CD4-positive, CD25-positive, alpha-beta regulatory T cell (primary cell): ENCODE measurements at places on chromosomes 16 and 17. TPM values are rescaled to one million over a fixed set of nuclear protein-coding genes. Genes with fewer than 3 reads are reported as not detected.

DNA sequence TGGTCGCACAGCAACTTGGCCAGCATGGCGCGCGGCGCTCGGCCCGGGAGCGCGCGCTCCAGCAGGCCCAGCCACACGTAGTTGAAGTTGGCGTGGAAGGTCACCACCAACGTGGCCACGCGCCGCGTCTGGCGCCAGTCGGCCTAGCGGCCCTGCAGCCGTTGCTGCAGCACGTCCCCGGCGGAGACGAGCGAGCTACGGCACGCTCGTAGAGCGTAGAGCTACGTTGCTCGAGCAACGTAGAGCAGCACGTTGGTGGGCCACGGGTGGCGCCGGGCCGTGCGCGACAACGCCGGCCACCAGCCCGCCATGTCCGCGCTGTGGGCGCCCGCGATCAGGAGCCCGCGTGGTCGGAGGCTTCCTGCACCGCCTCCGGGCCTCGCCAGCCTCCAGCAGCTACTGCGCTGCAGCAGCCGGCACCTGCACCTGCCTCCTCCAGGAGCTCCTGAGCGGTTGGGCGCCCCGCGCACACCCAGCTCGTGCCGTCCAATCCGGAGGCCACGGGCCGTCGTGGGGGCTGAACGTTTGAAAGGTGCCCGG, 13.4 kb upstream of the SULT1A1 start:
- no peak overlapping the region for H3K4me3 ChIP-seq
- H3K36me3 ChIP-seq = no peaks in the 10 kb centered on the region
- H3K27me3 ChIP-seq = no peaks in the 10 kb centered on the region

GRCh38 chr17:47660064-47660492, 10.4 kb downstream of the KPNB1 start:
- peak overlapping the region; percentile 93 for H3K27ac ChIP-seq
- H3K4me1 ChIP-seq = peaks cover 25% of the 10 kb centered on the region
- no peaks in the 10 kb centered on the region for H3K27me3 ChIP-seq
- H3K4me3 ChIP-seq = peak overlapping the region; percentile 93
- H3K36me3 ChIP-seq = peaks cover 76% of the 10 kb centered on the region

DNA sequence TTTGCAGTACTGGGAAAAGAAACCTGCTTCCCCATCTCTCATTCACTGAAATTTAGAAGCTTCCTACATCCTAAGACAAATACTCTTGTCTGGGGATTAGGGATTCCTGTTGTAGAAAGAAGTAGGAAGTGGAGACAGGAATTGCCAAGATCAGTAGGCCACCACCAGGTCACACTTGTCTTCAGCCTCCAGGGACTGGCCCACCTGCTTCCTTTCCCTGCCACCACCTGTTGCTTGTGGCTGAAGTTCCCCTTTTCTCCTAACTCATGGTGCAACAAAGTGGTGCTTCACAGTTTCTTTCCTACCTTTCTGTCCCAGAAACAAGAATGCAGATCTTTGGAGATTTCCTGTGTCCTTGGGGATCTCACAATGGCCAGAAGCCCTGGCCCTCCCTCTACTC, 82.4 kb downstream of the WNT3 start:
- H3K36me3 ChIP-seq = peaks cover 11% of the 10 kb centered on the region
- H3K27ac ChIP-seq = no peak overlapping the region

DNA sequence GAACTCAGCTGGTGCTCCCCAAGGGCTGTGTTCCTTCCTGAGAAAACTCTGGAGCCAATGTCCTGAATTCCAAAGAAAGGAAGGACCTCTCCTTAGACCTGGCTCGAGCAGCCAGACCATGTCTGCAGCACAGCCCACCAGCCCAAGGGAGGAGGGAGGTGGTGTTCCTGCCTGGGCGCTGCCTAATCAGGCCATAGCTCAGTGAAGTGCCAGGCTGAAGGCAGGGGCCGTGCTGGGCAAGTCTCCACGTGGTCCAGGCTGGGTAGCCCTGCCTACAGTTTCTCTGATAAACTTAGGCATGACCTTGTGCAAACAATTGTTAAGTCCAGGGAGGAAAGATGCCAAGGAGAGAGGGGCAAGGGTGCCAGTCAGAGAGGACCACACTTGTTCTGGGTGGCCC, 76.8 kb downstream of the MPRIP start:
- DNase-seq = no peak
- H3K4me3 ChIP-seq = peak overlapping the region; percentile 47
- no peaks in the 10 kb centered on the region for H3K36me3 ChIP-seq
- no peaks in the 10 kb centered on the region for H3K27me3 ChIP-seq
- peak overlapping the region; percentile 76 for H3K27ac ChIP-seq

NLRC3 gene
- total RNA-seq = 97.0 TPM

- no peak overlapping the region for H3K27ac ChIP-seq
- no peaks in the 10 kb centered on the region for H3K4me1 ChIP-seq
- H3K36me3 ChIP-seq = no peaks in the 10 kb centered on the region
- no peak overlapping the region for H3K4me3 ChIP-seq
These were observed 37.0 kb upstream of the C16orf78 start for GRCh38 chr16:49336581-49336980.

DNA sequence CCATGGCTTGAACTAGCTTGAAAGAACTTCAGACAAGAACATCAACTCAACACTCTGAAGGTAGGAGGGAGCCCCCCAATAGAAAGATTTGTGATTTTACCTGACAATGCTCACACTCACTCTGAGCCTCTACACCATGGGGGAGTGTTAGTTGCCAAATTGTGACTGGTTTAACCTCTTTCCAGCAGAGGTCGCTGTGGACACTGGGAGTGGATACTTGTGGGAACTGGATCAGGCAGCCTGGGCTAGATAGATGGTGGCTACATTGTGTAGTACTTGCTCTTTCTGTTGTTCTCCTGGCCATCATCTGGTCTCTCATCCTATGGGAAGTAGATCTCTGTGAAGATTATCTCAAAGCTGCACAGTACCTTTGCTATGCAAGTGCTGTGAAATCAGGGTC, 2.9 kb downstream of the SMPD3 start:
- H3K4me1 ChIP-seq = peaks cover 22% of the 10 kb centered on the region
- no peak overlapping the region for H3K4me3 ChIP-seq
- peaks cover 34% of the 10 kb centered on the region for H3K27me3 ChIP-seq
- no peak overlapping the region for H3K27ac ChIP-seq

DNA sequence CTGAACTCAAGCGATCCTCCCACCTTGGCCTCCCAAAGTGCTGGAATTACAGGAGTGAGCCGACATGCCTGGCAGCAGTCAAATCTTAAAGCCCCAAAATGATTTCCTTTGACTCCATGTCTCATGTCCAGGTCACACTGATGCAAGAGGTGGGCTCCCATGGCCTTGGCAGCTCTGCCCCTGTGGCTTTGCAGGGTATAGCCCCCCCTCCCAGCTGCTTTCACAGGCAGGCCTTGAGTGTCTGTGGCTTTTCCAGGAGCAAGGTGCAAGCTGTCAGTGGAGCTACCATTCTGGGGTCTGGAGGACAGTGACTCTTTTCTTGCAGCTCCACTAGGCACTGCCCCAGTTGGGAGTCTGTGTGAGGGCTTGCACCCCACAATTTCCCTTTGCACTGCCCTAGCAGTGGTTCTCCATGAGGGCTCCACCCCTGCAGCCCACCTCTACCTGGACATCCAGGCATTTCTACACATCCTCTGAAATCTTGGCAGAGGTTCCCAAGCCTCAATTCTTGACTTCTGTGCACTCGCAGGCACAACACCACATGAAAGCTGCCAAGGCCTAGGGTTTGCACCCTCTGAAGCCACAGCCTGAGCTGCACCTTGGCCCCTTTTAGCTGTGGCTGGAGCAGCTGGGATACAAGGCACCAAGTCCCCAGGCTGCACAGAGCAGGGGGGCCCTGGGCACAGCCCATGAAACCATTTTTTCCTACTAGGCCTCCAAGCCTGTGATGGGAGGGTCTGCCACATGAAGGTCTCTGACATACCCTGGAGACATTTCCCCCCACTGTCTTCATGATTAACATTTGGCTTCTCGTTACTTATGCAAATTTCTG, 79.3 kb upstream of the ARL4D start:
- H3K4me1 ChIP-seq = no peaks in the 10 kb centered on the region
- no peak for DNase-seq
- H3K36me3 ChIP-seq = no peaks in the 10 kb centered on the region
- no peak overlapping the region for H3K4me3 ChIP-seq
- no peaks in the 10 kb centered on the region for H3K27me3 ChIP-seq

GRCh38 chr17:61875804-61876203, 12.5 kb upstream of the BRIP1 start:
- no peaks in the 10 kb centered on the region for H3K4me1 ChIP-seq
- no peak overlapping the region for H3K27ac ChIP-seq
- H3K27me3 ChIP-seq = no peaks in the 10 kb centered on the region
- no peak overlapping the region for H3K4me3 ChIP-seq

DNA sequence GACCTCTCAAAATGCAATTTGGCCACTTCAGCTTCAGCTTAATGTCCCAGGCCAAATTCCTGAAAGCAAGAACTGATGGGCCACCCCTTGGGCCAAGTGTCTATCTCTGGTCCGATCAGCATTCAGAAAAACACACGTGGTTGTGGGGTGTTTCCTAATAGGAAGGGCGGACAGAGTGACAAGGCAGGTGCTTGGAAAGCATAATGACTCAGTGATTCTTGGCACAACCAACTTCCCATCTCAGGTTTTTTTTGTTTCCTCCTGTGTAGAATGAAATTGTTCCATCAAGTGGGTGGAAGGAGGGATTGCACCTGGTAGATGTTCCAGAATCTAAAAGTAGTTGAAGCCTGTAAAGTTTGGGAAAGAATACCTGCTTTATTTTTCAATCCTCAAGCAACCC, 155.6 kb downstream of the HS3ST2 start:
- DNase-seq = no peak
- no peaks in the 10 kb centered on the region for H3K4me1 ChIP-seq
- H3K4me3 ChIP-seq = no peak overlapping the region
- peaks cover 3% of the 10 kb centered on the region for H3K27me3 ChIP-seq
- H3K27ac ChIP-seq = no peak overlapping the region

GRCh38 chr16:73882651-73883050, 414.0 kb upstream of the PSMD7 start:
- no peak for DNase-seq
- H3K36me3 ChIP-seq = no peaks in the 10 kb centered on the region
- no peak overlapping the region for H3K4me3 ChIP-seq
- H3K27ac ChIP-seq = no peak overlapping the region

DNA sequence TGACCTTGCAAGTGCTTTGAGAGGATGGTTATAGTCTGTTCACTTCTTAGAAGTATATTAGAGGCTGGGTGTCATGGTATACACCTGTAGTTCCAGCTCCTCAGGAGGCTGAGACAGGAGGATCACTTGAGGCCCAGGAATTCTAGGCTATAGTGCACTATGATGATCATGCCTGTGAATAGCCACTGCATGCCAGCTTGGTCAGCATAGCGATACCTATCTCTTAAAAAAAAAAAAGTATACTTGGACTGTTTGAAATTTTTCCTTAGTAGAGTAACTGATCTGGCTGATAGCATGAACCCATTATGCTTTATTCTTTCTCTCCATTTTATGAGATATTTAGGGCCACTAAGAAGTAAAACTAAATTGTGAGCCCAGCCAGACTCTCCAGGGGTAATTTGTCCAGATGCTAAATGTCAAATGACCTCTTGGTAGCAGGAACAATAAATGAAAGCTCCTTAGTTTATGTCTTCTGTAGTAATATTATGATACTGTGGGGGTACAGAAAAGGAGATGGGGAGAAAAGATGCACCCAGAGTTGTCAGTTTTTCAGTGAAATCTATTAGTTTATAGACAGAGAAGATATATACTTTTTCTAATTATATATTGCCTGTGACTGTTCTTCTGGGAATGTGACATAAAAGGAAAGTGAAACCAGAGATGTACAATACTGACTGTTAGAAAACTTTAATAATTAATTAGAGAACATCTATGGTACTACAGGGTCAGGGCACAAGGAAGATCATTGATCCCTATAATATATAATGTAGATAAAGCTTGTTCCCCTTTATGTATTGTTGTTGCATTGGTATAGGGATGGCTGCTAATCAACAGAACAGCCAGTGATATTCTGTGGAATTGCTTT, 335.3 kb upstream of the TBX2 start:
- DNase-seq = no peak
- no peak overlapping the region for H3K27ac ChIP-seq
- H3K36me3 ChIP-seq = no peaks in the 10 kb centered on the region
- no peaks in the 10 kb centered on the region for H3K4me1 ChIP-seq
- no peak overlapping the region for H3K4me3 ChIP-seq

GRCh38 chr17:81401723-81402529, 6.7 kb downstream of the BAHCC1 start:
- peaks cover 18% of the 10 kb centered on the region for H3K27me3 ChIP-seq
- H3K27ac ChIP-seq = no peak overlapping the region
- peaks cover 34% of the 10 kb centered on the region for H3K4me1 ChIP-seq
- H3K4me3 ChIP-seq = no peak overlapping the region
- no peak for DNase-seq

GRCh38 chr17:37174205-37174604, 201.6 kb upstream of the C17orf78 start:
- no peaks in the 10 kb centered on the region for H3K4me1 ChIP-seq
- no peak overlapping the region for H3K4me3 ChIP-seq
- DNase-seq = no peak
- no peaks in the 10 kb centered on the region for H3K27me3 ChIP-seq
- H3K36me3 ChIP-seq = peaks cover 11% of the 10 kb centered on the region

TP53TG3C gene
- total RNA-seq = not detected

AXIN1 gene
- total RNA-seq = 45.2 TPM

DNA sequence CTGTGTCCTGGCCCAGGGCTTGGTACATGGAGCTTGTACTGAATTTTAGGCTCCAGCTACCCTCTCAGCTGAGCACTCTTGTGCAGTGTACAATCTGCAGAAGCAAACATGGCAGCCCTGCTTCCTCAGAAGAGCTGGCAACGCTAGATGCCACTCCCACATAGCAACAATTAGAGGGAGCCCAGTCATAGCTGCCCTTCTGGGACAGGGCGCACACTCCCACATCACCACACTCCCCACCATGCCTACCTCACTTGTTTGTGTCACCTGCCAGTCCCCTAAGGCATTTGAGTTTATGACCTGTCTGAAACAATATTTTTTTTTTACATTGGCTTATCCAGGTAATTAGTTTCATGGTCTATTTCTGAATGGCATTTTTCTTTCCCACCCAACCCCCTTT, 72.3 kb downstream of the C17orf67 start:
- H3K27me3 ChIP-seq = no peaks in the 10 kb centered on the region
- H3K4me1 ChIP-seq = peaks cover 28% of the 10 kb centered on the region
- no peak for DNase-seq
- H3K4me3 ChIP-seq = no peak overlapping the region

DNA sequence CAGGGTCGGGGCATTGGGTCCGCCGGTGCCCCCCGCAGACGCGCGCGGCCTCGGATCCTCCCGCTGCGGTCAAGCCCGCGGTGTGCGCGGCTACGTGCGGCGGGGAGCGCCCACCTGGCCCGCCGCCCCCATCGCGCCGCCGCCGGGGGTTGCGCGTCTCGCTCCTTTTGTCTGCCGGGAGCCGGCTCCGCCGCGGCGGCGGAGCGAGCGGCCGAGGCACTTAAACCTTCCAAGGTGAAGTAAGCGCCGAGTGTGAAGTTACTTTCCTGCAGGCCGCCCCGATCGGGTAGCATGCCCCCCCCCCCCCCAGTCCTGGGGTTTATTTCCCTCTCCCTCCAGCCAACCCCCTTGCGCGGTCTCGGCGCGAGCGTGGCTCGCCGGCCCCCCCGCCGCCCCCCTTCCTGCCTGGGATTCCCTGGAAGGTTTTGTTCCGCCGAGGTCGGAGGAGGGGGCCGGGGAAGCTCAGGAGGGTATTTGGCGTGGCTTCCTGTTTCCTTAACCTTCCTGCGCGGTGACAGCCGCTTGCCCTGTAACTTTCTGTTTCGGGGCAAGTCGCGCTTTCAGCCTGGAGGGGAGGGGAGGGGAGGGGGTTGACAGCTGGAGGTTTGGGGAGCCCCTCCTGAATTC, 56.6 kb upstream of the GSE1 start:
- H3K4me3 ChIP-seq = peak overlapping the region; percentile 37
- H3K27me3 ChIP-seq = no peaks in the 10 kb centered on the region
- DNase-seq = peak; percentile 77
- H3K36me3 ChIP-seq = no peaks in the 10 kb centered on the region

ADGRG3 gene
- total RNA-seq = 0.32 TPM
